ENCODE measurements at places on chromosomes 7 and 10.

- DNase-seq, result no peak
These were observed 79.1 kb downstream of the RAMP3 start for GRCh38 chr7:45236666-45237065.

DNA sequence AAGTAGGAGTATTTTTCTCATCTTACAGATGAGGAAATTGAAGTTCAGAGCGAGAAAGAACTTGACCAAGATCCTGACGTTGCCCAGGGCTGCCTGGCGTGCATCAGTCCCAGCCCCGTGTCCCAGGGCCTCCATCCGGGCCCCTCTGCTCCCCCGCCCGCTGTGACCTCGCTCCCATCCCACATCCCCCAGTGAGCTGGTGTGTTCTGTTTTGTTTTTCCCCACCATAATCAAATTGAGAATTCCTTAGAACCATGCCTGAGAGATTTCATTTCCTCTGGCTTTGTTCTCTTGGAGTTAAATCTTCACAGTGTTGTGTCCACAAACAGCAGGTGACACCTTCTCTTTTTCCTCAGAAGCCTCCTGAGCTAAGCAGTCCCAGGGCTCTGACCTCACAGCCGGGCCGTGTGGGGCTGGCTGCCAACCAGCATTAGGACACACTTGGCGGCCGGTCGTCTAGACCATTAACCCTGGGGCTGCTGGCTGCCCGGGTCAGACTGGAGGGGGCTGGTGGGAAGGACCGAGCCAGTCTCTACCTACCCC, 44.3 kb downstream of the PFKP start:
- no peak for DNase-seq

DNA sequence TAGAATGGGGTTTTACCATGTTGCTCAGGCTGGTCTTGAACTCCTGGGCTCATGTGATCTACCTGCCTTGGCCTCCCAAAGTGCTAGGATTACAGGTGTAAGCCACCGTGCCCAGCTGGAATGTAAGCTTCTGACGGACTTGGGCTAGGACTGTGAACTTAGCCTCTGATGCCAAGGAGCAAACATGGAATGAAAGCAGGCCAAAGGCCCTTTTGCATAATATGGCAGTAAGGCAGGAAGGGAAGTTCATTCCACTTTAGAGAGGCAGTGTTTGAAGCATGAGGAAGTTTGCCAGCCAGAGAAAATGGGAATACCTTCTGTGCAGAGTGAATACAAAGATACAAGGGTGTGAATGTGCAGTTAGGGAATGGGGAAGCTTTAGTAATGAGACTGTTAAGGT, 20.3 kb downstream of the VCL start:
- DNase-seq, result no peak

GRCh38 chr10:89207801-89208551, 859 bp upstream of the CH25H start:
- peak; percentile 64 for DNase-seq

DNA sequence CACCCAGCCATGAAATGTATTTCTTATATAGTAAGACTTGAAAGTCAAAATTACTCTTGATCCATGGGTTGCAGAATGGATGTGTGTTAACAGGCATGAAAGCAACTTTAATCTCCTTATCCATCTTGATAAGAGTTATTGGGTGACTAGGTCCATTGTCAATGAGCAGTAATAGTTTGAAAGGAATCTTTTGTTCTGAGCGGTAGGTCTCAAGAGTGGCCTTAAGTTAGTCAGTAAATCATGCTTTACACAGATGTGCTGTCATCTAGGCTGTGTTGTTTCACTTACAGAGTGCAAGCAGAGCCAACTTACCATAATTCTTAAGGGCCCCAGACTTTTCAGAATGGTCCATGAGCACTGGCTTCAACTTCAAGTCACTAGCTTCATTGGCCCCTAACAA, 51.2 kb downstream of the KIAA1549 start:
- no peak for DNase-seq

- DNase-seq, result no peak
These were observed 240.7 kb downstream of the TFEC start for GRCh38 chr7:115789901-115790300.

- DNase-seq, result no peak
These were observed 289.0 kb downstream of the TNS3 start for GRCh38 chr7:47292832-47293309.

- no peak for DNase-seq
These were observed 3.7 kb downstream of the ZNF680 start for GRCh38 chr7:64559206-64559605.

DNA sequence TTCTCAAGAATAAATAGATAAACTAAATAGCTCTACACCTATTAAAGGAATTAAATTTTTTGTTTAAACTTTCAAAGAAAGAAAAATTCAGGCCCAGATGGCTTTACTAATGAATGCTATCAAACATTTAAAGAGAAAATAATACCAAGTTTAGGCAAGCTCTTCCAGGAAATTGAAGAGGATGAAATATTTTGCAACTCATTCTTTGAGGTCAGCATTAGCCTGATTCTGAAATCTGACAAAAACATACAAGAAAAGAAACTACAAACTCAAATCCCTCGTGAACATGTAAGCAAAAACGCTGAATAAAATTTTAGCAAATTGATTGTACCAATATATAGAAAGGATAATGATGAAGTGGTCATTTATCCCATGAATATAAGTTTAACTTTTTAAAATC, 93.4 kb downstream of the RTKN2 start:
- no peak for DNase-seq

DNA sequence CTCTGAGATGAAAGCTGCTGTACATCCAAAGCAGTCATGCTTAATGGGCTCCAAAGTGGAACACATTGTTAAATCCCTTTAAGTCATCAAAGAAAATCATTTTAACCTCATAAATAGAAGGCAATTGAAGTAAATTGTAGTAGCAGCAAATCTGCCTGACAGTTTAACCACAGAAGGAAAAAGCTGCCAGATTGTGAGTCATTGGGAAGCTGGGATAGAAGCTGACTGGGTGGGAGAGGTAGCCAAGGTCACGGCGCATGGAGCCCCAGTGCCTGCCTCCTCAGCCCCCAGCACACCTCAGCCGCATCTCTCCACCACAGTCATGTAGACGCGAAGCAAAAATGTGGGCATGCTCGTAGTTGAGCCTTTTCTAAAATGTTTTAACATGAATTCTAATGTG, 44.0 kb downstream of the TARP start:
- no peak for DNase-seq

- DNase-seq, result peak; percentile 55
These were observed 20.4 kb upstream of the INMT start for GRCh38 chr7:30731581-30731980.

DNA sequence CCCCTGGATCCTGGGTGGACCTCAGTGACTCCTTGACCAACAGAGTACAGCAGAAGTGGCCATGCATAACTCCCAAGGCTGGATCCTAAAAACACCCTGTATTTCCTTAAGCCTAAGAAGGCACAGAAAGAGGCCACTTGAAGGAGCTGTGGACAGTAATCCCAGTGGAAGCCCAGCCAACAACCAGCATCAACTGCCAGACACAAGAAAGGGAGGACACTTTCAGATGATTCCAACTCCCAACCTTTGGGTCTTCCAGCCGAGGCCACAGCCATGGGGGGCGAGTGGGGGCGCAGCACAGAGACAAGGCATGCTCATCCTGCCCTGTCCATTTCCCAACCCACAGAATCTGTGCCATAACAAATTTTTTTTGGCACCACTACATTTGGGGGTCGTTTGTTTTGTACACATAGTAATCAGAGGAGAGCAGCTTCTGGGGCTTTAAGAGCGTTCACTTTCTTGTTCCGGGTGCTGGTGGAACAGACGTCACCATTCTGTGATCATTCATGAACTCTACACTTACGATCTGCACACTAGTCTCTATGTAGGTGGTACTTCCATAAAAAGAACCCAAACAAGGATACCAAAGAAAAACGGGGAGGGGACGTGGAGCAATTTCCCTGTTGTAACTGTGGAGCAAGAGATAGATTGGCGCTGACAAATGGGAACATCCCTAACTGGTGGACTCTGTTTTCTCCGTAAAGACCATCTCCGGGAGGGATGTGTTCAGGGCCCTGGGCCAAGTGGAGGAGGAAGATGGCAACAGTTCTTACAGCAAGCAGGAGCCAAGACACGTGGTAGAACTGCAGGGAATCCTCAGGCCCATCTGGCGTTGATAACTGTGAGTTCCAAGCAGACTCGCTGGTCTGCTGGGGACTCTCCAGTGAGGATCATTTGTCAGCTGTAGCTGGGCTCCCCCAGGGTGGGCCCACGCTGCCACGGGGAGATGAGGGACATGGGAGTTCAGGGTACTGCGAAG, 6.0 kb upstream of the SLC29A3 start:
- DNase-seq, result no peak

DNA sequence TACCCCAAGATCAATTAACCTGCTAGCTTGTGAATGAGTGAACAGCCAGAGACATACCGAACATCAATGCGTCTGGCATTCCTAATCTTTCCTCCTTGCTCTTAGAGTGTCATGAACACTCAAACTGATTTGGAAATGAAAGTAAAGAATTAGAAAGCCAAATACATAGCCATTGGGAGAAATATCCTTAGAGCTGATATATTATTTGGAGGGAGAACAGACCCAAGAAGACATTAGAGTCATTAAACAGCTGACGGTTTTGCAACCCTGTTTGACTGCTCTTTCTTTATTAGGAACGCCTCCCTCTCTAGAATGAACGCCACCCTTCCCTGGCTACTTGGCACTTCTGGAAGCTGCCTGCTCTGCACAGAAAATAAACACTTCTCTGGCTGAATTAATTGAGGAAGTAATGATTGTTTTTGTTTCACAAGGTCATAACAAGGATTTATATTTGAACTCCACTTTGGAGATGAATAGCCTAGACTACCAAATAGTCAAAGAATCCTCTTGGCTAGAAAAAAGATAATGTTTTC, 42.8 kb downstream of the CTTNBP2 start:
- DNase-seq, result no peak

DNA sequence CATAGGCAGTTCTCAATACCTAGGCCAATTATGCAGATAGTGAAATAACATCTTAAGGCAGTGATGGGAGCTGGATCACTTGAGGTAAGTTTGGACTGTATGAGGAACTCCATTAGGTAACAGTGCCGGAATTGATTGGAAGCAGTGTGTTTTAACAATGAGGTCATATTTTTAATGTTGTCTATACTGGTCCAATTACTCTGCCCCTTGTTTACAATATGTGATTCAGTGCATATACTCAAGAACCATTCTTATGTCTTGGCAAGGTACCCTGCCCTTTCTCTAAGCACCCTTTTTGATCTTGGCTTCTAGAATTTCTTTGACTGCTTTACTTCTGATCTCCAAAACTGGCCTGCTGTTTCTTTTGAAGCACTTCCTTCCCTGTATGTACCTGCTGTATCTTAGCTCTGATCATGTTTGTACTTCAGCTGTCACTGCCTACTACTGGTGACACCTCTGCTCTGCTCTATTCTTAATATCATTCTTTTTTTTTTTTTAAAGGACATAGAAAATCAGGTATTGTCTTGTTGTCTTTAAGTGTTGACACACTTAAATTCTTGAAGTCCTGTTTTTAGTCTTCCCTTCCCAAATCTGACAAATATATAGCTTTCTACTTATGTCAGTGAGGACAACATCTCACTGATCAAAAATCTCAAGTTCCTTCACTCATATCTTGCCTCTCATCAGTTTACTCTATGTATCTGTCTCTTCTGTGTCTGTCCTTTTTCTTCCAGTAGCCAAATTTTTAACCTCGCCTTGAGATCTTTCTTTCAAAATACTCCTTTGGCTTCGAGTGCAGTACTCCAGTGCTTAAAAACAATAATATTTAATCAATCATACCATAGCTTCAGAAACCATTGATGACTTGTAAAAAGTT, 46.4 kb upstream of the RPA3 start:
- DNase-seq, result no peak

- no peak for DNase-seq
These were observed 89.3 kb downstream of the NPSR1 start for GRCh38 chr7:34747176-34747781.

DNA sequence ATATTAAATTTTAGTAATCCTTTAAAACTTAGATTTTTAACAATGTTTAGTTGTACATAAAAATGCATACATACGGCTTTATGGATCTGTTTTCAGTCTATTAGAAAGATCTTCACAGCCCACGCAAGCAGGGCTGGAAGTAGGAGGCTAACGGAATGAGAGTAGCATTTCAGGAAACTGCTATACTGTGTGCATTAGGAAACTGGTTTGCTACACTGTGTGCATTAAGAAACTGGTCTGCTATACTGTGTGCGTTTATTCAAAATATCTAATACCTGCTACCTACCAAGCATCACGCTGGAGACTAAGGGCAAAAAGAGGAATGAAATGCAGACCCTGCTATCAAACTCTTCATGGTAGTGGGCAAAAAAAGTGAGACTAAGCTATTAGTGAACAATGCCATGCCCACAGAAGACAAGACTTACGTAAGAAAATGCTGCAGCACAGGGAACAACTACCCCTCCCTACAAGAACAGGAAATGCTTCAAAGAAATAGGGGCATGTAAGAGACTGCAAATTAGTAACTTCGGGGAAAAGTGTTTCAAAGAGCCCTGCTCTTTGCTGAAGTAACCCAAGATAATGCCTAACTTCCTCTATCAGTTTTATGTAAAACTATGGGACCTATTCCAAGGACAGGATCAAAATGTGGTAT, 11.3 kb downstream of the RAB11FIP2 start:
- no peak for DNase-seq

GRCh38 chr7:137836541-137836940, 10.2 kb downstream of the DGKI start:
- no peak for DNase-seq

DNA sequence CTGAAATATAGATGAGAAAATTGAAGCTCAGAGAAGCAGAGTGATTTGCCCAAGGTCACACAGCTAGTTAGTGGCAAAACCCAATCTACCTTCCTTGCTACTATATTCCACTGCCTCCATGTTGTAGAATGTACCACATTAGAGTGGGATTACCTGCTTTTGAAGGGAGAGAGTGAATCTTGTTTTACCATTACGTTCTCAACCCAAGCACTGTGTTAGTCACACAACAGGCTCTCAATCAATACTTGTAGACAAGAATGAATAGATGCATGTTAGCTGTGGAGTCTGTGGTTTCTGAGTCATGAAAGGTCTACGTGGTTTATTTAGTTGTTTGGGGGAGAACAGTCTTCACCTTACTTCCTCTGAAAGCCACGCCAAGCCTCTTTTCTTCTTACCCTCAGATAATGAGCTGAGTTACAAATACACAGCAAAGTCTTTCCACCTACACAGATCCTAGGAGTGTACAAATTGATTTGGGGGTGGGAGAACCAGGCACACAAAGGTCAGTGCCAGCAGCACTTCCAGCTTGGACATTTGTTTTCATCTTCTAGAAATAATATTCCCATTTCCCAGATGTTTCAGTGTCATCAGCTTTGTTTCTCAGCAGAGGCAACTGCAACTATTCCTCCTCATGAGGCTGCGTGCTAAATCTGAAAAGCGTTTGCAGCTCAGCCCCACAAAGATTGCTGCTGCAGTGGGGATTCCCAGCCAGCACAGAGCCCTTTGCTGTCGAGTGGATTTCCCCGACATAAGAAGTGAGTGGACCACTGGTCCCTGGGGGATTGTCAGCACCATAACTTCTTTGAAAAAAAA, 71.5 kb upstream of the ADO start:
- DNase-seq, result no peak

DNA sequence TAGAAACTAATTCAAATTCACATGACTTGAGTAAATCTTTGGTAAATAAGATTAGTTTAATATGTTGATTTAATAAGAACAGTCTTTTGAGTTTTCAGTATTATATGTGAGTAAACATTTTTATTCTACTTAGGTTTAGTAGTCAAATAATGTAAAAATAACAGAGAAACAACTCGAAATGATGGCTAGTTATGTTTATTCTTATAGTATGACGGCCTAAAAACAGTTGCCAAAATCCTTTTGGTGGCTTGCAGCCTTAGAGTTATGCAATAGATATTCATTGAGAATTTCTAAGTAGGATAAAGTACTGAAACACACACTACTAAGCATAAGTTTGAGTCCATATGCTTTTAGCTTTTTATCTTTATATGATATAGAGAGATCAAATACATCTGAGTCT, 184.8 kb downstream of the GNAI1 start:
- DNase-seq, result no peak

All from glutamatergic neuron (in vitro differentiated cells).